ENCODE measurements at places on chromosomes 11 and 22.

GRCh38 chr11:34239465-34240149 lies 118.2 kb downstream of the ABTB2 start:
- DNase-seq, result no peak

DNA sequence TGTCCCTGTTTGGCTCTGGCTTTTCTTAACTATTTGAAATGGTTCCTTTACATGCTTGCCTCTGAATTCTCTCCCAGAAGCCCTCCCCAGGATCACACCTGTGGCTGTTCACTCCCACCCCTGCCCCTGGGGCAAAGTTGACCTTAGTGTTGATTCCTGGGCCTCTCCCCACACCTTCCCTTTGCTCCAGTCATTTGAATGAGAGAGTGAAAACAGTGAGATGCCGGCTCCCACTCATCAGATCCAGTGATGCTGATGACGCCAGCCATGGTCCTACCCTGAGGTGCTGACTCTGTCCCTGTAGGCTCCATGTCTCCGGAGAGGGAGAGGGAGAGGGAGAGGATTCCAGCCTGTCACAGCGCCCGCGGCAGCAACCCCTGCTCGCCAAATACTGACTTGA lies 40.7 kb downstream of the LRP5 start:
- DNase-seq, result no peak

DNA sequence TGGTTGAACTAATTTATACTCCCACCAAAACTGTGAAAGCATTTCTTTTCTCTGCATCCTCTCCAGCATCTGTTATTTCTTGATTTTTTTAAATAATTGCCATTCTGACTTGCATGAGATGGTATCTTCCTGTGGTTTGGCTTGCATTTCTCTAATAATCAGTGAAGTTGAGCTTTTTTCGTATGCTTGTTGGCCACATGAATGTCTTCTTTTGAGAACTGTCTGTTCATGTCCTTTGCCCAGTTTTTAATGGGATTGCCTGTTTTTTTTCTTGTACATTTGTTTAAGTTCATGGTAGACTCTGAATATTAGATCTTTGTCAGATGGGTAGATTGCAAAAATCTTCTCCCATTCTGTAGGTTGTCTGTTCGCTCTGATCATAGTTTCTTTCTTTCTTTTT lies 46.1 kb downstream of the MS4A13 start:
- DNase-seq, result no peak

GRCh38 chr11:55838452-55838851 lies at the start of gene OR5D16:
Gene OR5D16, plus strand, starts transcription at chr11:55838752. Its CDS starts 0 bp downstream, at chr11:55838752.
- DNase-seq, result no peak

- DNase-seq, result no peak
Measured at GRCh38 chr22:26239581-26239980, 70.3 kb downstream of the SEZ6L start.

GRCh38 chr11:82906931-82907330 lies 5.4 kb downstream of the DDIAS start:
- no peak for DNase-seq

DNA sequence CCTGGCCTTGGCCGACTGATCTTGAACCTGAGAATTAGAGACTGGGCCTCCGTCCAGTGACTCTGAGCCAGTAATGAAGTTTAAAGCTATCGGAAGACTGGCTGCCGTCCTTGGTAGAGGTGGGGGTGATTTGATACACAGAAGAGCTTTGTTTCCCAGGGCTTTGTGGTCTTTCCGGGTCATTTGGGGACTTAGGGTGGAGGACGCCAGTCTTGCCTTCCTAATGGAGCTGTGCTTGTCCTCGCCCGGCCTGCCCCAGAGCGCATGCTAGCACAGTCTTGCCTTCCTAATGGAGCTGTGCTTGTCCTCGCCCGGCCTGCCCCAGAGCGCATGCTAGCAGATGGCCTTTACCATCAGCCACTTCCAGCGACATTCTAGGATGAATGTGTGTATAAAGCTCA lies 65.8 kb downstream of the ST3GAL4 start:
- DNase-seq, result peak; percentile 29

DNA sequence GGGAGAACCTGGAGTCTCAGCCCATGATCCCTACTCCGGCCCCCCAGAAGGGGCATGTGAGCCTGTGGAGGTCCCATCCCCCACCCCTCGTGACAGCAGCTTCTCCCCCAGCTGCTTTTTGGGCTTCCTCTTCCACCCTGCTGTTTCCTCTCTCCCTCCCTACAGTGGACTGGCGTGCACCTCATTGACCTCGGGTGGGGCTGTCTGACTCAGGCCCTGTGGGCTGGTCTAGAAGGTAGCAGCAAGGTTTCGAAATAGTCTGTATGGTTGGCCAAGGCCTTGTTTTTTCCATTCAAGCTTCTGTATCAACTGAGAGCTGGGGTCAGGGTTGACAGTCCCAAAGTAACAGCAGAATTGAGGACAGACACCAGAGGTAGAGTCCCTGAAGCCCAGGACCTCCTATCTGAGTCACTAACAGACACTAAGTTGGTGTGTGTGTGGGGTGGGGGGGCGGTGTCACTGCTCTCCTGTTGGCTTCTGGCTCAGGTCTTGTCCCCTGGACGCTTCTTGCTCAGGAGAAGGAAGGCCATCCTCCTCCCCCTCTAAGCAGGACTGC lies 7.7 kb downstream of the SLC37A2 start:
- DNase-seq, result no peak

DNA sequence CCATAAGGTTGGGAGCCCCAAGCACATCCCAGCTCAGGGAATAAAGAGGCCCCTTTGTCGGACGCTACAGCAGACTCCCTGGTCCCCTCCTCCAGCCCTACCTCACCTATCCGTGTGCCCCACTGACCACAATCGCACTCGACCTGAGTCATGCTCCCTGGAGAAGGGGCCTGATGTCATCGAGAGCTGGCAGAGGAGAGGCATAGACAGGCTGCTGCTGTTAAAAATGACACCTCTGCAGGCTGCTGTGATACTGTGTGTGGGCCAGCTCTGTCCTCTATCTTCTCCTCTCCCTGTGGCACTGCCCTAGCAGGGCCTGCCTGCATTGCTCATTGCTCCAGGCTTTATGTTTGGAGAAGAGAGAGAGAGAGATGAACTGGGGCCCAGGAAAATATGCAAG lies 123.4 kb upstream of the SYT13 start:
- DNase-seq, result peak; percentile 49

GRCh38 chr22:22944268-22944985 lies 56.8 kb downstream of the IGLL5 start:
- no peak for DNase-seq

GRCh38 chr11:62725646-62726045 lies 1.6 kb downstream of the HNRNPUL2 start:
- DNase-seq, result no peak

DNA sequence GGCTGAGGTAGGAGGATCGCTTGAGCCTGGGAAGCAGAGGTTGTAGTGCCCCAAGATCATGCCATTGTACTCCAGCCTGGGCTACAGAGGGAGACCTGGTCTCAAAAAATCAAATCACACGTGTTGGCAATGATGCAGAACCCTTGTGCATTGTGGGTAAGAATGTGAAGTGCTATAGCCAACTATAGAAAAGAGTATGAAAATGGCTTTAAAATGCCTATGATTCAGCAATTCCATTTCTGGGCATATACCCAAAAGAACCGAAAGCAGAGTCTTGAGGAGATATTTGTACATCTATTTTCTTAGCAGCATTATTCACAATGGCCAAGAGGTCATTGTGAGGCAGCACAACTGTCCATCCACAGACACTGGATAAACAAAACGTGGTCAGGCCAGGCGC lies 2.6 kb upstream of the FADS3 start:
- DNase-seq, result no peak

GRCh38 chr22:44888491-44889254 lies 121.1 kb downstream of the PHF21B start:
- no peak for DNase-seq

DNA sequence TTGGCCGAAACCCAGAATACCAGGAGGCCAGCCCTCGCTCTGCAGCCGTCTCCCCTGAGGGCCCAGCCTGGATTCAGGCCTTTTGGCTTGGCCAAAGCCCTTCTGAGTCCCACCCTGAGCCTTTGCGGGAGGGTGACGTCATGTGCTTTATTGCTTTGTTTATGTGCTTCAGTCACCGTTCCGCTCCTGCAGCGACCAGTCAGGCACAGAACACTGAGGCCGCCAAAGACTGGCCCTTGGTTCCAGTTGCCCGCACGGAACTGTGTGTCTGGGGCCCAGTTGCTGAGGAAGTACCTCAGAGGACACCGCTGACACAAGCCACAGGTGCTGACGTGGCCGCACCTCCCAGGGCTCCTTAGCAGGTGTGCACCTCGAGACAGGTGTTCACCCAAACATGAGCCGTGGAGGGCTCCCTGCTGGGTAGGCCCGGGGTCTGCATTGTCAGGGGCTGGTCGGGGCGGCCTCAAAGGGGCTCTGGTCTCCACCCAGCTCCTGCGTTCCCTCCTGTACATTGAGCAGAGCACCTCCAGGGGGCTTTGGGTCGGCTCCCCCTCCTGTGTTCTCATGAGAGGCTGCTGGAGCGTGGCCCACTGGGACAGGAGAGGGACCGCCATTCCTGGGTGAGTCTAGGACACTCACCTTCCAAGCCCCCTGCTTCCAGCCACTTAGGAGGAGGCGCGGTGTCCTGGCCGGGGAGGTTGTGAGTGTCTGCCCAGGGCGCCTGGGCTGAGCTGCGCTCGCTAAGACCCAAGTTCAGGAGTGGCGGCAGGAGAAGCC lies 376.8 kb downstream of the TBC1D22A start:
- DNase-seq, result no peak

GRCh38 chr11:33778675-33779074 lies 4.4 kb upstream of the FBXO3 start:
- no peak for DNase-seq

DNA sequence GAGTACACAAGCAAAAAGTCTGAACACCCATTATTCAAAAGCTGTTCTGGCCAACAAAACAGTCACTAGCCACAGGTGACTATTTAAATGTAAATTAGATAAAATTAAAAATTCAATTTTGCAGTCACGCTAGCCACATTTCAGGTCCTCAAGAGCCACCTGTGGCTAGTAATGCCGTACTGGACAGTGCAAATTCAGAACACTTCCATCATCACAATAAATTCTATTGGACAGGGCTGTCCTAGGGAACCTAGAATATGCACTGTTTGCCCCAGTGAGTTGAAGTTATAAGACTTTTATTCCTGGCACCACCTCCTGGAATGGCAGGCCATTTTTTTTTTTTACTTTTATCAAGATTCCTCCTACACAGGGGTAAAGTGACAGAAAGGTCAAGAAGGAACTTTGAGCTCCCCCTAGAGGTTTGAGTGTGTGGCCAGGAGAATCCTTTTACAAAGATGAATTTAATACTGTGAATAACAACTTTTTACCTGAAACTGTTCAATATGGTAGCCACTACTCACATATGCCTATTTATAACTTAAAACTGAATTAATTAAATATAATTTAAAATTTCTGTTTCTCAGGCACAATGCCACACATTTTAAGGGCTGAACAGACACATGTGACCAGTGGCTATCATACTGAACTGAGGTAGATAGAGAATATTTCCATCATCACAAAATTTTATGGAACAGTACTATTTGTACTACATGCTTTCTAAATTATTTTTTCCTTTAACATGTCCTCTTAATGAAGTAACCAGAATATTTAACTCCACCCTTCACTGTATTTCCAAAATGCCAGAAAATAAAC lies 6.5 kb downstream of the MSANTD2 start:
- DNase-seq, result no peak

GRCh38 chr11:57306161-57306876 lies 18.4 kb downstream of the TNKS1BP1 start:
- no peak for DNase-seq

GRCh38 chr11:897253-898142 lies 13.1 kb downstream of the CHID1 start:
- no peak for DNase-seq

DNA sequence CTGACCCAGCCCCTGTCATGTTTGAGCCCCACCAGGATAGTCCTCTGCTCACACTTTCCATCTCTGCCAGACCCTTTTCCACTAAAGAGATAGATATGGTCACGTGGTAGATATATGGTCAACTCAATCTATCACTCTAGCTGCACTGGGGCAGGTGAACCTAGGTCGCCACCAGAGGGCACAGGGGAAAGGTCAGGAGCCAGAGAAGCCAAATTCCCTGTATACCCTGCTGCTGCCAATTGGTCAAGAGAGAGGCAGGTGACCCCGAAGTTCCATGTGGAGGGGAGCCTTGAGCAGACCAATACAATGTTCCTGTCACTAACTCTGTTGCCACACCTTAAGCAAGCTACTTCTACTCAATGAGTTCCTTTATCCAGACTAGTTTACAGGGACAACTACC lies 101.1 kb upstream of the GALNT18 start:
- no peak for DNase-seq

- no peak for DNase-seq
Measured at GRCh38 chr22:50505776-50506610, 1.5 kb downstream of the LMF2 start.

DNA sequence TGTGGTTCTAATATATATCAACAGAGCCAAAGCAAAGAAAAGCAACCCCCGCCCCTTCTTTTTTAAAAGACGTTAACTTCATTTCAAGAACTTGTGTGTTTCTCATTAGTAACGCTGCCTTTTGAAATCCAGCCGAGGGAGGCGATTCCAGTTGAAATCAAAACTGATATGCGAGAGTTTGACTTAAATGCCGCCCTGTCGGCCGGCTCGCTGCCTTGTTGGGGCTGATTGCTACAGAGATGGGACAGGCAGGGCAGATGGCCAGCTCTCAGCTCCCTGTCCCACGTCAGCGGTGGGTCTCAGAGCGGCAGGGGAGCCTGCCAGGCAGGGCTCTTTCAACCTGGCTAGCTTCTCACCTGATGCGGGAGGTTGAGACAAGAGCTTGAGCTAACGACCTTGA lies 51.9 kb upstream of the ALX4 start:
- DNase-seq, result no peak

GRCh38 chr22:33866511-33866910 lies 53.8 kb downstream of the LARGE1 start:
- no peak for DNase-seq

DNA sequence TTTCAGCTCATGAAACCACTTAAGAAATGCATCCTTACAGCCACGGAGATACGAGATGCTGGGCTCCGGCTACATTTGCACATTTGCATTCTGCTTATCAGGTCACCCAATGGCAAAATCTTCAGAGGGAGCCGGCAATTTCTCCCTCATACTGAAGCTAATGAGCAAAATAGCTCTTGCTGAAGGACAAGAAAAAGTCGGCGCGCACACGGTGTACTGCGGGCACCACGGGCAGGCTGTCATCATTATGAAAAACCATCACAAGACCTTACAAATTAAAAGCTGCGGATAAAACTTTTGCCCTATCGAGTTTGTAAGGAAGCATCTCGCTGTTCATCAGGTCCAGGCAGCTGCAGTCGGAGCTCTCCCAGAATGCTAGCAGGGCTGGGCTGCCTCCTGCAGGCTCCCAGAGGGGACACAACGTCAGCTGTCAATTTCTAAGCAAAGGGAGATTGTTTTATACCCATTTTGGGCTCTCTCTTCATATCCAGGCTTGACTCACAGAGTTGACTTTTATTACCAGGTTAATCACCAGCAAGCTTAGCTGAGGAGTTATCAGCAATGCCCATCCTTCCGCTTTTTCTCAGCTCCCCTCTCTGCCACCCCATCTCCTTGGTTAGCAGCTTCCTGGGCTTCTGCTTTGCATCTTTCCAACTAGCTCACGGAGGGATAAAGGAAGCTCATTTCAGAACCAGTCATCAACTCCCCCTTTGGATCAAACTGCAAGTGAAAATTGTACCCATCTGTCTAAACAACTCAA lies 375.1 kb downstream of the OPCML start:
- peak; percentile 48 for DNase-seq

- DNase-seq, result peak; percentile 2
Measured at GRCh38 chr11:2437516-2437915, 6.8 kb downstream of the TRPM5 start.

- DNase-seq, result no peak
Measured at GRCh38 chr11:64436000-64436399, 77.0 kb downstream of the RPS6KA4 start.
